RCC 7860 (cell line): ENCODE measurements at places on chromosomes 5 and 9.
A peak's percentile ranks its signal among the peaks of the same experiment; 100 is the strongest.

- DNase-seq, result peak; percentile 28
These were observed 507.0 kb upstream of the PTGER4 start for GRCh38 chr5:40172721-40173120.

DNA sequence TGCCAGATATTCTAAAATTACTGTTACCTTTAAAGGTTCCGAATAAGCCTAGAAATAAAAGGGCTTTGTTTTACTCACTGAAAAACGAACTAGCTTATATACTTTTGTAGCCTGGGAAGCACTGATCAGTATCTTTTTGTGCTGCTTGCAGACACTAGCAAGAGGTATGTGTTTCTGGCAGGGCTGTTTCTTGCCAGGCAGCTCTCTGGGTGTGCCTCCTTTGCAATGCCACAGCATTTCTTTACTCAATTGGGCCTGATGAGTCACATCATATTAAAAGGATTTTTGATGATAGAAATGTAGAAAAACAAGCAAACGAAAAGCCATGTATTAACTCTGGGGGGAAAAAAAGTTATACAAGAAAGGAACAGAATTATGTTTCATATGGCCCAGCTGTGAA lies 35.6 kb downstream of the CD180 start:
- DNase-seq, result no peak

DNA sequence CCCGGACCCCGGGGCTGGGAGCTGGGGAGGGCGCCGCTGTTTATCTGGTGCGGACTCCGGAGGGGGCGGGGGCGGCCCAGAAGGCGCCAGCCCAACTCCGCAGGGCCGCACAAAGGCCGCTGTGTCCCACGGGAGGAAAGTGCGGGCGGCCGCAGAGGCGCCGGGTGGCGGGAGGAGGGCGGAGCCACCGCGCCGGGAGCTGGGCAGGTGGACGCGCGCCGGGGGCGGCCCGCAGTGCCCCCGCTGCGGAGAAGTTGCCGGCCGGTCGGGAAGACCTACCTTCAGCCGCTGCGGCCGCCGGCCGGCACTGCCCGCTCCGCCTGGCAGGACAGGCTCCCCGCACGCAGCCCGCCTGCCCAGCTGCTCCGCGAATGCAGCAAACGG lies 43.6 kb downstream of the NACC2 start:
- DNase-seq, result peak; percentile 20

DNA sequence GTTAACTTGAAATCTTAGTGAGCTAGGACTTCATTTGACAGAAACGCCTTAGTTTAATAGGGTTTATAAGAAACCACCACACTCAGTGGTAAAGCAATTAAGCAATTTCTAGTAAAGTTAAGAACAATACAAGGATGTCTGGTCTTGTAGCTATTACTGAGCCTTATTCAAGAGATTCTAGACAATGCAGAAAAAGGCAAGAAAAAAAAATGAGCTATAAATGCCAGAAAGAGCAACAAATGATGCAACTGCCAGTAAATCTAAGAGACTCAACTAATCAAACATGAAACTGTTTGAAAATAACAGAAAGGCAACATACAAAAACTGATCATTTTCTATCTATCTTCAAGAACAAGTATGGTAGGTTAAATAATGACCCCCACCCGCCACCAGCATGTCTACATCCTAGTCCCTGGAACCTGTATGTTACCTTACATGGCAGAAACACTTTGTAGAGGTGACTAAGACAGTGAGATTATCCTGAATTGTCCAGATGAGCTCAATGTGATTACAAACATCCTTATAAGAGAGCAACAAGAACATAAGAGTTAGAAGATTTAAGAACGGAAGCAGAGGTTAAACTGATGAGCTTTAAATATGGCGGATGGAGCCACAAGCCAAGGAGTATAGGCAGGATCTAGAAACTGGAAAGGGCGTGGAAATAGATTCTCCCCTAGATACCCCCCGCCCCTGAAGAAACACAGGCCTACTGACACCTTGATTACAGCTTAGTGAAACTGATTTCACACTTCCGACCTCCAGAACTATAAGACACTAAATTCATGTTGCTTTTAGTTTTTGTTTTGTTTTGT lies 93.0 kb downstream of the SUSD1 start:
- no peak for DNase-seq

DNA sequence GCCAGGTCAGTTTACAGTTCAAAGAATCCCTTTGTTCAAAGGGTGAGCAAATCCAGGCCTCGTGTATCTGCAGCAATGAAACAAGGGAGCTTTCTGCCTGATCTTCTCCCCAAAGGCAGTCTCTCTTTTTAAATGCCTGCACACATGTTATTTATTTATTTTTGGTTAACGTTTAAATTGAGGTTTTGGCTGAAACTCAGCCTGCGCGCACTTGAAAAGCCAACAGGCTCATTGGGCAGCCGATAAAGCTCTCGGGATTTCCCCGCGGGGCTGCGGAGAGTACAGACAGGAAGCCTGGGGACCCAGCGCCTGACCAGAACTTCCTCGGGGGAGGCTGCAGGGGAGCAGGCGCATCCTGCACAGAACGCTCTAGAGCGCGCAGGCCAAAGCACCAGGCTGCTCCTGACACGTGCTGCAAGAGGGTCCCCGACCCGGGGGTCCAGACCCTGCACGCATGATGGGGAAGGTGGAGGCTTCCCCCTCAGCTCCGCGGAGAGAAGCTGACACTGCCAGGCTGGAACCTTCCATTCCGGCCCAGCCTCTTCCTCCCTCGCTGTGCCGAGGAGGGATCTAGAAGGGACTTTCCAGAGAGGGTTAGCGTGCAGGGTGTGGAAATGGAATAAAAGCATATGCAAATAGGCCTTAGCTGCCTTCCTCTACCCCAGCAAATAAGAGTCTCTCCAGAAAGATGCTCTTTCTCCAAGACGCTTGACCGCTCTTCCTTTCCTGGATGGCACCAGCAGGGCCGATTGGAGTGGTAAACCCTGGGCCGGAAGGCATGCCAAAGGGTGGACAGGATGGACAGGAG lies 46.1 kb downstream of the PTTG1 start:
- DNase-seq, result peak; percentile 90

DNA sequence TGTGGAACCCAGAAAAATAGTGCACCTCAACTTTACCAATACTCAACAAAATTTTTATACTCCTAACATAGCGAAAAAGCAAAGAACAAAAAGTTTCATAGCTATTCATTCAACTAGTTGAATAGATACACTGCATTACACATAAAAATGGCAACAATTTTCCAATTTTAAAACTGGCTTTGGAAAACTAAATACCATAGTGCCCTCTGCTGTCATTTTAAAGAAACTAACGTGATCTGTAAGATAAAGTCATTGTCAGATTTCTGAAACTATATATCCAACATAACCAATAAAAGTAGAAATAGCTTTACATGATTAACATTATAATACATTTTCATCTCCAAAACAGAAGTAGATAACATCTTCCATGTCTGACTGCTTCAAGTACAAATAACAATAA lies 31.6 kb downstream of the DTWD2 start:
- peak; percentile 25 for DNase-seq
